ENCODE measurements at places on chromosomes 1 and 21.

DNA sequence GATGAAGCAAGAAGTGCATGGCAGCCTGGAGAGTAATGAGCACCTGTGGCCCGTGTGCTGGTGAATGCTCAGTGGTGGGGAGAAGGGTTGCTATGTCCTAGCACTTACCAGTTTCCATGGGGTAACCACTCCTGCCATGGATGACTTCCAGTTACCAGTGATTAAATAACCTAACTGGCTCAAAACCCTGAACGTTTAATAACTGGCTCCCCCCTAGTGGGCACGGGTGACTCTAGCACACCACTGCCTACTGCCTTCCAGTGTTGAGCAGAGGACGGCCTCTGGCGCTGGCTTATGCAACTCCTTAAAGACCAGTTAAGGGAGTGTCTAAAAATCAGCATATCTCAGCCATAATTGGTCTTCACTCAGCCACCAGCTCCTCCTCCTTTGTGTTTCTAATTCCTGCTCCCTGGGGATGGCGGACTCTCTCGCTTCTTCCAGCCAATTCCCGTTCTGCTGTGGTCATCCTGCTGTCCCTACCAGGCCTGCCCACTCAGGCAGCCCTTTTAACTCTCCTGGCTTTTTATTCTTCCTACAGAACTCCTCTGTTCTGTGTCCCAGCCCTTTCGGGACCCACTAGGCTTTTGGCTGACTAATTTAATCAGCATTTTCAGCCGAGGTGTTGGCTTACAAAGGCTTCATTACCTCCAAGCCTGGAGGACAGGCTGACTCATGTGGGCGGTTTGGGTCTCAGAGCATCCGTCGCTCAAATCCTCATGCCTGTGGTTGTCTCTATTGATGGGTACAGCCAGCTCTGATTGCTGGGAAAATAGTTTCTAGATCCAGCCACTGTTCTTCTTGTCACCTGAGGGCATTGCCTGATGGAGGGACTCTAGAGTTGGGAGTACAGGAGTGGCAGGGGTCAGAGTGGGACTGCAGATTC lies 332.4 kb downstream of the CAMTA1 start:
- no peak for DNase-seq

DNA sequence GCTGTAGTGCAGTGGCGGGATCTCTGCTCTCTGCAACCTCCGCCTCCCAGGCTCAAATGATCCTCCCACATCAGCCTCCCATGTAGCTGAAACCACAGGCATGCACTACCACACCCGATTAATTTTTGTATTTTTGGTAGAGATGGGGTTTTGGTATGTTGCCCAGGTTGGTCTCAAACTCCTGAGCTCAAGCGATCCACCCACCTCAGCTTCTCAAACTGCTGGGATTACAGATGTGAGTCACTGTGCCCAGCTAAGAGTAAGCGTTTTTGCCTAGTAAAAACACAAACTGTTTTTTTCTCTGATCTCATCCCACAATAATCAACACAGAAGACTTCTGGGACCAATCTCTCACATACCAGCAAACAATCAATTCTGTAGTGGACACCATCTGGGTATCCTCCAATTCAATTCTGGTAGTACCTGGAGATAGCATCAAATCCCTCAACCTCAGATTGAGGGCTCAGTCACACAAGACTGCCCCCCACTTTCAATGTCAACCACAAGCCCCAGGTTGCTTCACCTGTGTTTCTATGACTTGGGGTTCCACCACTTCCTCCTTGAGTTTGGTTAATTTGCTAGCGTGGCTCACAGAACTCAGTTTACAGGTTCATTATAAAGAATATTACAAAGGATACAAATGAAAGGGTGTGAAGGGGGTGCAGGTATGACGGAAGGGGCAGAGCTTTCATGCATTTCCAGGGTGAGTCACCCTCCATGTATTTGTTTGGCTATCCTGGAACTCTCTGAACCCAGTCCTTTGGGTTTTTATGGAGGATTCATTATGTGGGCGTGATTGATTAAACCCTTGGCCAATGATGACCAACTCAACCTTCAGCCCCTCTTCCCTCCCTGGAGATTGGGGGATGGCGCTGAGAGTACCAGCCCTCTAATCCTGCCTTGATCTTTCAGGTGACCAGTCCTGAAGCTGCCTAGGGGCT lies 40.0 kb upstream of the RHOU start:
- no peak for DNase-seq

GRCh38 chr1:41920658-41921057 lies 1.9 kb upstream of the HIVEP3 start:
- DNase-seq = no peak

DNA sequence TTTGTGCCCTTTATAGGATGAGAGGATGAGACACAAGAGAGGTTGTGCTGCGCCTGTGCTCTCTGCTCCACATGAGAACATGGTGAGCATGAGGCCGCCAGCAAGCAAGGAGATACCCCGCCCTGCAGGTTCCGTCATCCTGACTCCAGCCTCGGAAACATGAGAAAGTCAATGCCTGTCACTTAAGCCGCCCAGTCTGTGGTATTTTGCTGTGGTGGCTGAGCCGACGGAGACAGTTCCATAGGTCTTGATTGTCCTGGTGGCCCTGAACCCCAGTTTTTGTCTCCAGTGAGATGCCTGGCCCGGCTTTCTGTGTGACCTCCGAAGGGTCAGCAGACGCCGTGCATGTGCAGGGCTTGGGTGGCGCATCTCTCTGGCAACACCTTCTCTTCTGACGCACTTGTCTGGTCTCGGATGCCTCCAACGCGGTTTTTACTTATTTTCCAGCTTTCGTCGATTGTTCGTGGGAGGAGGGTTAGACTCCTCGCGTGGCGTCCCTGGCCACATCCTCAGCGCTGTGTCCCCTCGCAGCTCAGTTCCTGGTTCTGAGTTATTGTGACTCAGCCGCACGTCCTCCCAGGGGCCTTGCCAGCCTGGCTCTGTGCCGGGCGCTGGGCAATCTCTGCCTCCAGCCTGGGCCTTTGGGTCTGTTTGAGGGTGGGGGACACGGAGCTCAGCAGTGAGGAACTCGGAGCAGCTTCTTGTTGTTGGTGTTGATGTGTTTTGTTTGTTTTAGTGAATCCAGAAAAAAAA lies 70.0 kb downstream of the FAAP20 start:
- no peak for DNase-seq

- DNase-seq = no peak
Measured at GRCh38 chr1:78492386-78492950, 1.7 kb downstream of the PTGFR start.

GRCh38 chr21:42258150-42258884 lies 39.4 kb downstream of the ABCG1 start:
- DNase-seq = peak; percentile 63

DNA sequence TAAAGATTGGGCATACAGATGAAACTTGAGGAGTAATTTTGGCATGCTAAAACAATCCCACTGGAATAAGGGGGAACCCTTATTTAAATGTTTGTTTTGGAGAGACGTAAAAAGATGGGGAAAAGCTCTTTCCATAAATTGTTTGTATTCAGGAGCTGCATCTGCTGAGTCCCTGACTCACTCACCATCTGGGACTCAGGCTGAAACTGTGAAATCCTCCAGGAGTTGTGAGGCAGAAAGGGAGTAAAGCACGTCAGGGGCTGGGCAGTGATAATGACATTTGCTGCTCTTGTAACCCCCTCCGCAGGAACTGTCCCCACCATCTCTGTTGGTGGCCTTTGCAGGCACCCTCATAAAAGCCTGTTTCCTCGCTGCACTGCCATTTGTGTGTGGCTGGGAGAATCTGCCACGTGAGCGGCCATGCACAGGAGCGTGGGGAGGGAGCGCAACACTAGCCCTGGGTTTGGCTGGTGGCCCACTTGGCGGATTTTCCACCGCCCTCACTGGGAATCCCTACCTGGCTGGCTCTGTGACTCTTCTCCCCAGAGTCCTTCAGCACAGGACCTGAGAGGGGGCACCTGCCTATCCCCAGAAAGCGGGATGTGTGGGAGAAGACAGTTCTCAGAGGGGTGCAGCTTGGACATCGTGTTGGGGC lies 45.3 kb downstream of the ZSCAN20 start:
- DNase-seq = no peak

DNA sequence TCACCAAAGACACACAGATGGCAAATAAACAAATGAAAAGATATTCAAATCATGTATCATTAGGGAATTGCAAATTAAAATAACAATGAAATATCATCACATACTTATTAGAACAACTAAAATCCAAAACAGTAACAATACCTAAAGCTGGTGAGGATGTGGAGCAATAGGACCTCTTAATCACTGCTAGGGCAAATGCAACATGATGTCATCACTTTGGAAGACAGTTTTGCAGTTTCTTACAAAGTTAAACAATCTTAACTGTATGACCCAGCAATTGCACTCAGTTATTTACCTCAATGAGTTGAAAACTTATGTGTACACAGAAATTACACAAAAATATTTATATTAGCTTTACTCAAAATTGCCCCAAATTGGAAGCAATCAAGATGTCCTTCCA lies 47.3 kb downstream of the SELENOF start:
- no peak for DNase-seq

Measured in T-helper 2 cell treated with Interferon-gamma antibody and Interleukin-4, amounts not matched to agents 5 μg/mL and 100 μg/mL, for 36 hours (primary cell).